ENCODE measurements at places on chromosomes 3 and 15. TPM values are rescaled to one million over a fixed set of nuclear protein-coding genes. Genes with fewer than 3 reads are reported as not detected.

Gene PLSCR4
- total RNA-seq = 43.5 TPM

Gene MME
- total RNA-seq = 5.5 TPM

Gene EXD1
- not detected for total RNA-seq

GRCh38 chr3:167493244-167493643 is 19.4 kb upstream of the SERPINI2 start:
- no peaks in the 10 kb centered on the region for H3K36me3 ChIP-seq
- no peak for DNase-seq
- no peaks in the 10 kb centered on the region for H3K27me3 ChIP-seq
- no peak overlapping the region for H3K4me3 ChIP-seq

GRCh38 chr3:81554388-81554787 is 207.1 kb downstream of the GBE1 start:
- no peak overlapping the region for H3K4me3 ChIP-seq
- H3K36me3 ChIP-seq = no peaks in the 10 kb centered on the region
- DNase-seq = no peak
- H3K27me3 ChIP-seq = no peaks in the 10 kb centered on the region

DNA sequence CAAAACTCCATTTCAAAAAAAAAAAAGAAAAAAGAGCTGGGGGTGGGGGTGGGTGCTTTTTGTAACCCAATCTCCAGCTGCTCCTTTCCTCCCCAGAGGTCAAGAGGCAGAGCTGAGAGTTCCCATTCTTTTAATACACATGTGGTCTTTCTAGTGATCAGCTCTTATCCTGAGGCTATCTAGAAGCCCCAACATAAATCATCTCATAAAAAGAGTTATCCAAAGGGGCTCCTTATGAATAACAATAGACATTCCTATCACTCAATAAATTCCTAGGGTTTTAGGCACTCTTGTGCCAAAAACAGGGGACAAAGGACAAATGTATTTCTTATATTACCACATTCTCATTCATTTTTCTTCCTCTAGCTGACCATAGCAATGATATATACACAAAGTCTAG is 25.1 kb upstream of the GAP43 start:
- no peaks in the 10 kb centered on the region for H3K4me1 ChIP-seq
- H3K4me3 ChIP-seq = no peak overlapping the region
- no peak overlapping the region for H3K27ac ChIP-seq

DNA sequence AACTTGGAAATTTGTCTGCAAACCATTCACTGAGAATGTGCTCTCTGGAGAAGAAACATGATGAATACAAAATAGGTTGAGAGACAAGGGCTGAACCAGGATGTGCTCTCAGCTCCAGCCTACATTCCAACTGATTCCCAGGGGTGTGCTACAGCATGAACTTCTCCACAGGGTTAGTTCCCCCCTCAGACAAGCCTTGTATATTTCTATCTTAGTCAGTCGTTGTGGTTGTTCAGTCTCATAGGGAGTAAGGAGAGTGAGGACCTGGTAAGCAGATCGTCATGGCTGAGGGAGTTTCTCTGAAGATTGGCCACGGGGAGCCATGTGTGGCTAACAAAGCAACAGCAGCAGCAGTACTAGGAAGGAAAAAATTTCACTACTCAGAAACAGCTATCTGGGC is 919.7 kb upstream of the CADM2 start:
- no peaks in the 10 kb centered on the region for H3K27me3 ChIP-seq
- no peak for DNase-seq
- no peak overlapping the region for H3K4me3 ChIP-seq
- H3K27ac ChIP-seq = no peak overlapping the region

GRCh38 chr3:145716519-145716918 is 444.5 kb downstream of the PLOD2 start:
- H3K27ac ChIP-seq = no peak overlapping the region
- H3K4me1 ChIP-seq = no peaks in the 10 kb centered on the region
- no peaks in the 10 kb centered on the region for H3K27me3 ChIP-seq
- H3K36me3 ChIP-seq = no peaks in the 10 kb centered on the region

- no peaks in the 10 kb centered on the region for H3K27me3 ChIP-seq
- H3K4me1 ChIP-seq = no peaks in the 10 kb centered on the region
- H3K36me3 ChIP-seq = no peaks in the 10 kb centered on the region
- H3K27ac ChIP-seq = no peak overlapping the region
These were observed 42.8 kb upstream of the PTPRG start for GRCh38 chr3:61518590-61518989.

DNA sequence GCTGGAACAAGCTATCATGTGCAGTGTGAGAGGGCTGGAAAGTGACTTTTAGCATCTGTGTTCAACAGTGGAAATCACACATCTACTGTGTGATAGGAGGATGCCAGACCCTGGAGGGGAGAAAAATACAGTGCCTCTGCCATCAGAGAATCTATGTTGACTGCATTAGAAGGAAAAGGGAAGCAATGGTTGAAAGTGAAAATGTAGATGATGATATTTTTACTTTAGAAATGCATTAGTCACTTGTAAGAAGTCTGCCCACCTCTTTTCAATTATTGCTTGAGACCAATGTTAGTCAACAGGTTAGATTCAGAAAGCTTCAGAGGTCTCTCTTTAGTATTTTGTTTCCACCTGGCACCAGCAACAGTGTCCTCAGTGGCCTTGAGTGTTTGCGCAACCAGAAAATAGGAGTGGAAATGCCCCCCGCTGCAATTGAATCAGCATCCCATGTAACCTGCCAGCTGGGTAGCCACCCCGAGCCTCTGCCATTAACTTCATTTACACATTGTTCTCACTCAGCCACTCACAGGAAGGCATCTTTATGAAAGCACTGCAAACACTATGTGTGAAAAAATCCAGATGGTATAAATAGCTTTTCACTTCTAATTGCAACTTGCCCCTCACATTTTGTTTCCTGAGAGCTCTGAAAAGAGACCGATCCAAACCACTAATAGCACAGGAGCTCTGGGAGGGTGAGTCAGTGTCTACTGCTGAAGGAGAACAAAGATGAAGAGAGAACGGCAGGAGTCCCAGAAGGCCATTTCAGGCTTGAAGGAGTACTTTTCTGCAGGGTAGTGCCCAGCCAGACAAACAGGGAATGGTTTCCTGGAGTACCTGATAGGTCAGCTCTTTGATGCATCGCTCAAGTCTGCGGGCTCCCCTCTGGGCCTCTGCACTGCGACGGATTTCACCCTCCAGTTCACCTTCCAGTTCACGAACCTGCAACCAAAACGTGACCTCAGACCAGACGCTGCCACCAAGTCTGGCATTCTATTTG is 92.1 kb downstream of the HHLA2 start:
- H3K36me3 ChIP-seq = no peaks in the 10 kb centered on the region
- H3K27ac ChIP-seq = no peak overlapping the region
- no peak for DNase-seq
- H3K4me1 ChIP-seq = peaks cover 7% of the 10 kb centered on the region
- no peaks in the 10 kb centered on the region for H3K27me3 ChIP-seq

- H3K27me3 ChIP-seq = no peaks in the 10 kb centered on the region
- no peaks in the 10 kb centered on the region for H3K36me3 ChIP-seq
- H3K4me3 ChIP-seq = no peak overlapping the region
- no peak for DNase-seq
- no peaks in the 10 kb centered on the region for H3K4me1 ChIP-seq
These were observed 546.8 kb upstream of the EPHA6 start for GRCh38 chr3:96267577-96267976.

All from esophagus muscularis mucosa (tissue), 4 donors.